ENCODE measurements at places on chromosomes 1 and 21. TPM values are rescaled to one million over a fixed set of nuclear protein-coding genes. Genes with fewer than 3 reads are reported as not detected.

The LIPI gene
- not detected for total RNA-seq

DNA sequence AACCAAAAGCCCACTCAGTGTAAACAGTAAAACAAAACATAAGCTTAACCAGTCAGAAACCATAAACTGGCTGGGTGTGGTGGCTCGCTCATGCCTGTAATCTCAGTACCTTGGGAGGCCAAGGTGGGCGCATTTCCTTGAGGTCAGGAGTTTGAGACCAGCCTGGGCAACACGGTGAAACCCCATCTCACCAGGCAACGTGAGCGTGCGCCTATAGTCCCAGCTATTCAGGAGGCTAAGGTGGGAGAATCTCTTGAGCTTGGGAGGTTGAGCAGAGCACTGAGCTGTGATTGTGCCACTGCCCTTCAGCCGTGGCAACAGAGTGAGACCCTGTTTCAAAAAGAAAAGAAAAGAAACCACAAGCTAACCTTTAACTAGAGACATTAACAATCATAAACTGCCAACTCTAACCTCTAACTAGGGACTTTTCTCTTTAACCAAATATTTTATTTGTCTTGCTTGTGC lies 13.1 kb upstream of the PRRC2C start:
- no peak for DNase-seq

The CGN gene
- 187 TPM for total RNA-seq

GRCh38 chr21:37253991-37254390 lies 13.1 kb downstream of the VPS26C start:
- DNase-seq, result no peak

The TDRD10 gene
- 0.72 TPM for total RNA-seq

GRCh38 chr21:32499249-32500055 lies 85.9 kb downstream of the TCP10L start:
- no peak for DNase-seq

- DNase-seq, result peak; percentile 74
Observed at GRCh38 chr1:2229037-2229864, 1.1 kb downstream of the SKI start.

DNA sequence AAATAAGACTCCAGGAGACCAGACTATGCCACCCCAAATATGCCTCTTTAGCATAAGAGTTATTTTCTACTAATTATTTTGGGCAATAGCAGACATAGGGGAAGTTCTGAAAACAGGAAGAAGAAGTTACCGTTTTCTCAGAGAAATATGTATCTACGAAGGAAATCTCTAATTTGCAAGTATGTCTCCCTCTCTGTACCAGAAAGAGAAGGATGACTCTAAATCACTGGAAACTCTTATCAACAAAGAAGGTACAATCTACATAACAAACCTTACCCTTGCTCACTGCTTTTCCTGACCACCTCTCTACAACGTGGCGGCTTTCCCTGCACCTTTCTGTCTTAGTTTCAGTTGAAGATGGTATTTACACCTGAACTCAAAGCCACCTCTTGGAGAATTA lies 49.0 kb downstream of the OMA1 start:
- DNase-seq, result no peak

DNA sequence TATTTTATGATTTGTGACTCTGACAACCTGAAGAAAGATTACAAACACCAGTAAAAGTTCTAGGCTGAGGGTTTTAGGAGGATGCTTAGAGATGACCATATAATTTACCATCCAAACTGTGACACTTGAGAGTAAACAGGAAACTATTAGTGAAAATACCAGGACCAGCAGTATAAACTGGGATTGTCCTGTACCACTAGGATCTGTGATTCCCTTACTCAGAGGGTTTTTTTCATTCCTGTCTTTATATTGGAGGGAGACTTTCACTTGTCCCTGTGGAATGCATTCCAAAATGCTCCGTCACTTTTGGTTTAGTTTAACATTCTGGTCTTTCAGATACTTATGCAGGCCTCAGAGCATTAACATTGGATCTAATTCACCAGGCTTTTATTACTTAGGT lies 482.9 kb downstream of the PTBP2 start:
- DNase-seq, result no peak

DNA sequence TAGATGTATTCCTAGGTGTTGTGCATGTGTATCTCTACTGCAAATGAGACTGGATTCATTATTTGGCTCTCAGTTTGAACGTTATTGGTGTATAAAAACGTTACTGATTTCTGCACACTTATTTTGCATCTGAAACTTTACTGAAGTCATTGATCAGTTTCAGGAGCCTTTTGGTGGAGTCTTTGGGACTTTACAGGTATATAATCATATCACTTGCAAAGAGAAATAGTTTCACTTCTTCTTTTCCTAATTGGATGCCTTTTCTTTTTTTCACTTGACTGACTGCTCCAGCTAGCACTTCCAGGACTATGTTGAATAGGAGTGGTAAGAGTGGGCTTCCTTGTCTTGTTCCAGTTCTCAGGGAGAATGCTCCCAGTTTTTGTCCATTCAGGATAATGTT lies 252.2 kb downstream of the SMYD3 start:
- DNase-seq, result no peak

The IL12RB2 gene
- total RNA-seq, result 0.92 TPM

- DNase-seq, result no peak
Observed at GRCh38 chr1:116346943-116347673, 25.9 kb upstream of the ATP1A1 start.

DNA sequence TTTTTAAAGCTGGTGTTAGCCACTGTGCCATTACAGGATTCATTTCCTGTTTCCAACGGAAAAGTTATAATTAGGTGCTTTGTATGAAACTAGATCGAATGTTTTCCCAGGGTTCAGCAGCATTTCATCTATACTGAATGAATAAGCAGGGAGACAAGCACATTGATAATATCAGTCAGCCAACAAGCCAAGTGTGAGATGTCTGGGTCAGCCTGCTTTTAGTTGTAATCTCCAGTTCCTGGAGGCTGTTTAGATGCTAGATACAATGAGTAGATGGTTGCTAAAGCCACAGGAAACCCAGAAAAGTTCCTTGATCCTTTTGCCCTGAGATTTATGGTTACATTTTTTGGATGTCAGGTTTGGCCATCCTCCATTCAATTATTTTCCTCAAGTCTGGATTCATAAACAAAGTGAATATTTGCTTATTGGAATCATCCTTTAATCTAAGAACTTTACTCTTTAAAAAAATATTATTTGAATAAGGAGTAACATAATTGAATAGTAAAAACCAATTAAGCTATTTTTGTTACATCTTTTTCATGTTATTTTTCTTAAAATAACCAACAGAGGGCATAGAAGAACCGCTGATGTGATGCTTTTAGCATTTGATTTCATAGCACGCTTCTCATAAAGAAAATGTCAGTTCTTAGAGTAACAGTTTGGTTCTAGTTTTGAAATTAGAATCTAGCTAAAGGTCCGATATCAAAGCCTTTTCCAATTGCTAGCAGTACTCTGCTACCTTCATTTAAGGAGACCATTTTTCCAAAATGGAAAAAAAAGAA lies 76.6 kb downstream of the HSPA13 start:
- DNase-seq, result no peak

The OR6K3 gene
- not detected for total RNA-seq

Data from mucosa of descending colon (tissue), 3 donors.